ENCODE measurements at places on chromosomes 1 and 21.

DNA sequence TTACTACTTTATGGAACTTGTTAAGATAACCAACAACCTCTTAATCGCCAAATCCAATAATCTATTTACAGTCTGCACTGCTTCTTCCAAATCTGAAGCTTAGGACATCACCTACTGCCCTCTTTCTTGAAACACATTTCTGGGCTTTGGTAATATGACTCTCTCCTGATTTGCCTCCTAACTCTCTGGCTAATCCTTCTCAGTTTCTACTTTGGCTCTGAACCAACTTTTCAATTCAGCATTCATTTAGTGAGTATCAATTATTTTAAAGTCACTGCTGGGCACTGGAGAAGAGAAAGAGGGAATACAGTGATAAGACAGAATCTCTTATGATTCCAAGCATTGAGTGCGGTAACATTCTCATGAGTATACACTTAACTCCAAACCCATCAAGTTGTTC is 275.0 kb downstream of the AKT3 start:
- DNase-seq = no peak

DNA sequence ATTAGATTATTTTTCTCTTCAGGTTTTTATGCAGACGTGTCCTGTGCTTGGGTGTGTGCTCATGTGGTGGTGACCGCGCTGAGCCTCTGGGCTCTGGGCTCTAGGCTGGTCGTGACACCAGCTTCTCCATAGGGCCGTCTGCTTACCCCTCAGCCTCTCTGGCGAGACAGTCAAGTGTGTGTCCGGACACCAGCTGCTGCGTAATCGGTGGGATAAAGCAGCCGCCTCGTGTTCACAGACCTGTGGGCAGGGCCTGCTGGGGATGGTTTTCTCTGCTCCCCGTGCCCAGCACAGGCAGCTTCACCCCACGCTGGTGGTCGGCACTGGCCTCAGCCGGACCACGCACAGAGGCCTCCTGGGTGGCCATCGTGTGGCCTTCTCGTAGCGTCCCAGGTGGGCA is 33.6 kb upstream of the DIP2A start:
- DNase-seq = no peak

DNA sequence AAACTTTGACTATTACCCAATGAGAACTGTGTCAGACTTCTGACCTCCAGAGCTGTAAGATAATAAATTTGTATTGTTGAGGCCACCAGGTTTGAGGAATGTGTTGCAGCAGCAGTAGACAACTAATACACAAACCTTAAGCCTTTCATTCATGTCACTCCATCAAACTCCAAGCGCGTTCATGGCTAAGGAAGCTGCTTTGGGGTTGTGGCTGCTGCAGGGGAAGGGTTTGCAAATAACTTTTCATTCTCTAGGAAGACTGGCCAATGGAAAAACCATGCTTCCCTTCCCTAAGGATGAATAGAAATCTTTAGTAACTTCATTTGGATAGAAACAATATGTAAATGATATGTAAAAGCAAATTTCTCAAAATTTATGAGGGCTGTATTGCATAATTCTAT is 170.4 kb downstream of the RHOU start:
- no peak for DNase-seq

DNA sequence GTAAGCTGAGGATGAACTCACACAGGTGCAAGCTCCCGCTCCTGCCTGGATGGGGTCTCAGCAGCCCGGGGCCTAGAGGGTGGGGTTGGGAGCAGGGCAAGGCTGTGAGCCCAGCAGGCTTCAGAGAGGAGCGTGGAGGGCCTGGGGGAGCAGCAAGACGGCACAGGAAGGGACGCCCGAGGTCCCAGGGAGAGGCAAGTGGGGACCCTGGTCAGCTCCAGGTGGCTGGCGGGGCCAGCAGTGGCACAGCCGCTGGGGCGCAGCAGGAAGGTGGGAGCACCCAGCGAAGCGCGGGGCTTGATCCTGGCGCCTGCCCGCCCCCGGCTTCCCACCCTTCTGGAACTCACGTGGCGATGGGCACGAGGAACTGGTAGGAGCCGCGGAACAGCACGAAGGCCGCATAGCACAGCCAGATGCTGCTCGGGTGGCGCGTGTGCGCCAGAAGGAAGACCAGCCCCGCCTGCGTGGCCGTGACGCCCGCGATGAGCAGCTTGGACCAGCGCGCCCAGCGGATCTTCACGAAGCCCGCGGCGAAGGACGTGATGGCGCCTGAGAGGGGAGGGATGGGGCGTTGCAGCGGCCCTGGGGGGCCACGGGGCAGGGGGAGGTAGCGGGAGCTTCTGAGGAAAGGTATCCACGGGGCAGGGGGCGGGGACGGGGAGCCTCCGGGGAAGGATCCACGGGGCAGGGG is 11.7 kb downstream of the SLC19A1 start:
- no peak for DNase-seq

DNA sequence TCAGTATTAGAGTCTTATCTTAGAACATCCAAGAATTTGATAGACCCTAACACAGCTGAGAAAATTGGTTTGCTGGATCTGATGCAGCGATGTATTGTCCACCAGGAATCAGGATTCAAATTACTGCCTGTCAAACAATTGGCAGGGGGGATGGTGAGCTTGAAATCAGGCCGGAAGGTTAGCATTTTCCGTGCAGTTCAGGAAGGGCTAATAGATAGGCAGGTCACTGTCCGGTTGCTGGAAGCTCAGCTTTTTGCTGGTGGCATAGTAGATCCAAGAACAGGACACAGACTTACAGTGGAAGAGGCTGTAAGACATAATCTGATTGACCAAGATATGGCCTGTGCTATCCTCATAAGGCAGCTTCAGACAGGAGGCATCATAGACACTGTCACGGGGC is 127.2 kb downstream of the MACF1 start:
- no peak for DNase-seq

DNA sequence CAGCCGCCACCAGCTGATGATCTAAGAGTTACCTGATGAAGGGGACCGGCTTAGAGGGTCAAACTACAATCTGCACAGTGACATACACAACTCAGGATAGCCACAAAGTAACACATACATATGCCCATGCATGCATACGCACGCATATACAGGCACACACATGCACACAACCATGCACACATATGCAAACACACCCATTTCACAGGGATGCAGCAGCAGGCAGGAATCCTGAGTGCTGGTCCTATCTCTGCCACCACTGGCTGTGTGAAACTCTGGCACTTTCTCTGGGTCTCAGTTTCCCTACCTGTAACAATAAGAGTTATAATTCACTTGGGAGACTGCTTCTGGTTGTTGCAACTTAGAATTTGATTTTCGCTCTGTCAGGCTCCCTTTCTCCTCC is 520.2 kb downstream of the PTPRU start:
- no peak for DNase-seq

GRCh38 chr1:157691285-157691920 is 9.2 kb downstream of the FCRL3 start:
- DNase-seq = no peak

DNA sequence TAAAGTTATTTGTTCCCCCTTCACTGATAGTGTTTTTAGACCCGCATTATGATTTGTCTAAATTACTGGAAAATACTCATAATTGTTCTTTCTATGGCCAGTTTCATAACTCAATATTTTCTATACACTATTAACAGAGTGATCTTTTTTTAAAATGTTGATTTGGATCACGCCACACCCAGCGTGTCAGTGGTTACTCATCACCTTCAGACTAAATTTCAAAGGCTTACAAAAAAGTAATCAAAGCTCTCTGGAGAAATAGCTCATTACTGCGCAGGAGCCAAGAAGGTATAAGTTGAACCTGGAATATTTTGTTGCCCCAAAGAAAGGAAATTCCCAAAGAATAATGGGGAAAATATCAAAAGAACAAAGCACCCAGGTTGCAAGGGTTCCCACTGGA is 104.9 kb downstream of the EVI5 start:
- DNase-seq = no peak

DNA sequence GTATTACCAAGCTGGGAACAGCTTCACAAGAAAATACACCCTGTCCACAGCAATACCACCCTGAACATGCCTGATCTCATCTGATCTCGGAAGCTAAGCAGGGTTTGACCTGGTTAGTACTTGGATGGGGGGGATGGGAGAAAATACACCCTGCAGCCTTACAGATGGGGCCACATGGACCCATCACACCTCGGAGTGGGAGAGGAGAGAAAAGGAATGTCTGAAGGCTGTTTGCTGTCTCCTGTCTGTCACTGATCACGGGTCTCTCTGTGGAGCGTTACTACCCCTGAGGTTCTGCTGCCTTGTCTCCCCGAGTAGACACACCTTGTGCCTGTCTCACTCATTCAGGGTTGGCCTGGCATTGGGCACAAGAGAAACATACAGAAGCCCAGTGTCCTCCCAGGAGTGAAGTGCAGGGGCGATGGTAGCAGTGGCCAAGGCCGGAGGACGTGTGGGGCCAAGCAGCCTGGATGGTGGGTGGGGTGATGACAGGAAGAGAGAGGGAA is 48.0 kb downstream of the TEX35 start:
- no peak for DNase-seq

DNA sequence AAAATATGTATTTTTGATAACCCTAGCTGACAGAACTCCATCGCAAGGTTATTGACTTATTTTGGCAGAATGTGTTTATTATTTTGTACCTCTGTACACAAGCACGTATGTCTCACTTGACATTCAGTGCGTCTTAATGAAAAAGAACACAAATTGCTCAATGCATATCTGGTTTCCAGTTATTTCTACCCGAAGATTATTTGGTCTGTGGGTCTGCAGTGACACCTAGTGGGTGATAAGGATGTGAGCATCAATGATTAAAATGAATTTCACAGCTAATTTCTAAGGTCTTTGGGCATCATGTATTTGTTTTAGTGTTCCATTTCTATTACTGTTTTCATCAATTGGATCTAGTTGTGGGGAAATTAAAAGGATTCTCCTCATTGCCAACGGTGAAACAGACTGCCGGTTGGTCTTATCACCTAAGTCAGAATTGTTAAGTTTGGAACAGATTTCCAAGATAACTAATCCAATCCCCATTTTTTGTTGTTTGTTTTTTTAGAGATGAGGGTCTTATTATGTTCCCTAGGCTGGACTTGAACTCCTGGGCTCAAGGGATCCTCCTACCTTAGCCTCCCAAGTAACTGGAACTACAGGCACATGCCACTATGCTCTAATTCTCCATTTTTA is 13.9 kb downstream of the DDX20 start:
- peak; percentile 54 for DNase-seq

- DNase-seq = no peak
Observed at GRCh38 chr1:161175771-161176453, 1.4 kb downstream of the B4GALT3 start.

DNA sequence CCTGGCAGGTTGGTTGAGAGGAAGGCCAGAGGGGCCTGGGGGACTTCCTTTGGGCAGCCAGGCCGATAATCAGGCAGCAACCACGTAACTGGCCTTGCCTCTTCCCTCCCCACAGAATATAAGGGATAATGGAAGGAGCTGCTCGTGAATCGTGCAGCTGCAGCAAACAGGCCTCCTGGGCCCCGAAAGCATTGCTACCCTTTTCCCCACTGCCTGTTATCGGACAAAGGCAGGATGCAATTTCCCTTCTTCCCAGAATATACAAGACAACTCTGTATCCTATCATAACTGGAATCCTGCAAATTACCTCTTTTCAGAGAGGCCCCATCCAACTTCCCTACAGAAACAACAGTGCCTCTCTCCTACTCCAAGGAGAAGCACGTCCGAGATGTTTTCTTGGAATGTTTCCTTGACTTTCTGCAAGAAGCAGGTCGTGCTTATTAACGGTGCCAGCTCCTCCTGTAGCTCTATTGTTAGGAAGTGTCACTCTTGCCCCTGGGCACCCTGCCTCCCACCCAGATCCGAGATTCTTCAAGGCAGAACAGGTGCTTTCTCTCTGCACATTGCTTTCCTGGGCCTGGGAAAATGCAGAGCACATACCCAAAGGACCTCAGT is 106.0 kb upstream of the TIAM1 start:
- DNase-seq = no peak

GRCh38 chr1:21622466-21623315 is 46.5 kb downstream of the RAP1GAP start:
- DNase-seq = peak; percentile 19

DNA sequence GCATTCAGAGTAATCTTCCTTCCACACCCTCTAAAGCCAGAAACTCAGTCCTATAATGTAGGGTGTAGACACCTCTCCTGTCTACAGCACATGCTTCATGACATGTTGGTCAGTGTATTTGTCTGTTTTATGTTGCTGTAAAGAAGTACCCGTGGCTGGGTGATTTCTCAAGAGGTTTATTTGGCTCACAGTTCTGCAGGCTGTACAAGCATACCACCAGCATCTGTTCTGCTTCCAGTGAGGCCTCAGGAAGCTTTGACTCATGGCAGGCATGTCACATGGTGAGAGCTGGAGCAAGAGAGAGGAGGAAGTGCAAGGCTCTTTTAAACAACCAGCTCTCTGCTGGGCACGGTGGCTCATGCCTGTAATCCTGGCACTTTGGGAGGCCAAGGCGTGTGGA is 12.1 kb downstream of the PLOD1 start:
- DNase-seq = no peak

GRCh38 chr21:42096566-42096965 is 25.4 kb downstream of the UMODL1 start:
- DNase-seq = no peak
